Kidney glomerular epithelial cell (primary cell): ENCODE measurements at places on chromosomes 12 and 14.

GRCh38 chr12:53074283-53074998 lies 4.7 kb downstream of the SPRYD3 start:
- no peak for DNase-seq

- no peak for DNase-seq
These were observed 258.1 kb downstream of the IPO8 start for GRCh38 chr12:30437616-30438015.

GRCh38 chr12:5923751-5924150 lies 21.3 kb downstream of the ANO2 start:
- no peak for DNase-seq

GRCh38 chr12:132379576-132379975 lies 50.2 kb upstream of the GALNT9 start:
- no peak for DNase-seq
